ENCODE measurements at places on chromosomes 1 and 21. TPM values are rescaled to one million over a fixed set of nuclear protein-coding genes. Genes with fewer than 3 reads are reported as not detected.

The DPT gene
- 21.5 TPM for polyA plus RNA-seq

The S100A7 gene
- polyA plus RNA-seq, result 247 TPM

The CHI3L1 gene
- 26.8 TPM for polyA plus RNA-seq

The PRSS38 gene
- polyA plus RNA-seq, result not detected

The KCND3 gene
- 0.73 TPM for polyA plus RNA-seq

The NBPF10 gene
- polyA plus RNA-seq, result 0.59 TPM

Measured in thymus (tissue), 14 donors.